ENCODE measurements at places on chromosomes 16 and 17. TPM values are rescaled to one million over a fixed set of nuclear protein-coding genes. Genes with fewer than 3 reads are reported as not detected.

- no peak for DNase-seq
These were observed 3.2 kb downstream of the TRIM25 start for GRCh38 chr17:56910509-56911235.

- no peak for DNase-seq
These were observed 2.1 kb downstream of the MT1X start for GRCh38 chr16:56684256-56684925.

GRCh38 chr16:79897104-79897452 lies 296.5 kb upstream of the MAF start:
- DNase-seq: no peak

- no peak for DNase-seq
These were observed 4.4 kb downstream of the CFAP97D1 start for GRCh38 chr17:43784628-43785101.

DNA sequence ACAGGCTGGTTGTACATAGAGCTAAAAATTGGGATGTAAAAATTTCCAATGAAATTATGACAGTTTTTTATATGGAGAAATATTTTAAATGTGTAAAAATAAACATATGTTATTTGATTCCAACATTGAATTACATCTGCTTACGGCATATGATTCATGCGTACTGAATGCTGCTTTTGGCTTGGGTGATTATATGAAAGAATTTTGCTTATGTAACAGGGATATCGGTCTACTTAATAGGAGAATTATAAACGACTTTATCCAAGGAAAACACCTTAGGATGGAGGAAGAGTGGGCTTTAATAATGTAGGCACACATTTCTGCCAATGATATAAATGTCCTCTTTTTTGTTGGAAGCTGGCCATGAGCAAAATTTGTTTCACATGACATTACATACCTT lies 197.3 kb upstream of the GOT2 start:
- DNase-seq: no peak

- DNase-seq: no peak
These were observed 11.1 kb downstream of the CRYBA1 start for GRCh38 chr17:29257756-29258155.

- no peak for DNase-seq
These were observed 196.4 kb downstream of the CCDC182 start for GRCh38 chr17:57548421-57549410.

DNA sequence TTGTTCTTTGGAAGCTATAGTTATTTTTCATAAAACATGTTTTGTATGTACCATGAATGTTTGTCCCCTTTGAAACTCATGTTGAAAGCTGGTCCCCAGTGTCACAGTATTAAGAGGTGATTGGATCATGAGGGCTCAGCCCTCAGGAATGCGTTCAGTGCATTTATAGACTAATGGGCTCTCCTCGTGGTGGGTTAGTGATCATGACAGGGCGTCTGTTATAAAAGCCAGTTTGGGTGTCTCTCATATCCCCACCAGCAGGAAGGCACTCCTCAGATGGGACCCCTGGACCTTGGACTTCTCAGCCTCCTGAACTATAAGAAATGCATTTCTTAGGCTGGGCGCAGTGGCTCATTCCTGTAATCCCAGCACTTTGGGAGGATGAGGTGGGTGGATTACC lies 10.4 kb downstream of the BANP start:
- no peak for DNase-seq

DNA sequence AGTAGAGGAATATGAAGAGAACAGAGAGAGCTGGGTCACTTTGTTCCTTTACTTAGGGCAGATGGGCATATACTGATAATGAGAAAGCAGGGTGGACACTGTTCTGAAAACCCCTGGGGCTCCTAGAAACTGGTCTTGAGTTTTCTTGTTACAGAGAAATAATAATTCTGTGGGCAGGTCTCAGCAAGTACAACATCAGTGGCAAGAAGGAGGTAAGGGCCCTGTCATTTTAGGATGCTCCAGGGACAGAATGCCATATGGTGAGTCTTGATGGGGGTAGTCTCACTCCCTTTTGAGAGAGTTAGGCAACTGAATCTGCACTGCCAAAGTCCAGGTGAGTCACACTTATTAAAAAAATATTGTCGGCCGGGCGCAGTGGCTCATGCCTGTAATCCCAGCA lies 102.3 kb downstream of the KCNJ2 start:
- DNase-seq: no peak

- DNase-seq: no peak
These were observed 34.1 kb upstream of the MMP2 start for GRCh38 chr16:55444754-55445485.

DNA sequence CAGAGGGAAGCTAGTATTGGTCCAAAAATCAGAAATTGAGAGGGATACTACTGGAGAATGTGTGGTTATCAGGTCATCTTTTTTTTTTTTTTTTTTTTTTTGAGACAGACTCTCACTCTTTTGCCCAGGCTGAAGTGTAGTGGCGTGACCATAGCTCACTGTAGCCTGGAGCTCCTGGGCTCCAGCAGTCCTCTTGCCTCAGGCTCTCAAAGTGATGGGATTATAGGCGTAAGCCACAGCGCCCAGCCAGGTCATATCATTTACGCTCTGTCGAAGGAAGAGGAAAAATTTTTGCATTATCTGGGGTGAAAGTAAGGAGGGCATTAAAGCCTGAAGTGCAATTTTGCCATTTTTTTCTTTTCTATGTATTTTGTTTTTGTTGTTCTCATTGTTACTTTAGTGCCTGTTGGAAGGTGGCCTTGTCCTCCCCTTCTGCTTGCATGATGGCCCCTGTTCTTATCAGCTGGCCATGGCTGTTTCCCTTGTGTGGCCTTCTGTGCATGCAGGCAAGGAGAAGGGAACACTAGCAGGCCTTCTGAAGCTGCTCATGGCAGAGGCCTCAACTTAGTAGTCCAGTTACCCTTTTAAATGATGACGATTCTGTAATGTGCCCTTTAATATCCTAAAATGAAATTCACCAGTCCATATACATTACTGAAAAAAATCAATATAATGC lies 118.3 kb downstream of the SPECC1 start:
- DNase-seq: no peak

DNA sequence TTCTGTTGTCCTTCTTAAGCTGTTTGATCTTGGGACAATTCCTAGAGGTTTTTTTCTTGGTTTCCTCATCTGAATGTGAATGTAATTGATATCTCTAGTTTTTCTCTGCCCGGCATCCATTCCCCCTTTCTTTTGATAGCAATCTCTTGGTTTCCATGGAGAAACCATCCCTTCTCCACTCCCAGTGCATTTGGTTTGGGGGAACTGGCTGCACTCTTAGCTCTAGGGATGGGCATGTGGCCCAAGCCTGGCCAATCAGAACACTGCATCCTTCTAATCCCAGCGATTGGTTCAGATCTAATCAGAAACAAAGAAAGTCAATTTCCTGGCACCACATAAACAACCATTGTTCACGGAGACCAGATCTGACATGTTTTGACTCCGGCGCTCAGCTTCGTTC lies 45.1 kb downstream of the IRX3 start:
- no peak for DNase-seq

- no peak for DNase-seq
These were observed 126.6 kb upstream of the SDK2 start for GRCh38 chr17:73770849-73771229.

GRCh38 chr17:1487939-1488825 lies 4.3 kb downstream of the MYO1C start:
- DNase-seq: peak; percentile 76

TERB1 gene
- total RNA-seq: not detected

FAM234A gene
- total RNA-seq: 70.3 TPM

HAS3 gene
- 2.6 TPM for total RNA-seq

PRR11 gene
- total RNA-seq: 25.8 TPM

TBX2 gene
- total RNA-seq: 11.4 TPM

CSH2 gene
- not detected for total RNA-seq

C16orf92 gene
- total RNA-seq: not detected
